ENCODE measurements at places on chromosomes 16 and 17.

DNA sequence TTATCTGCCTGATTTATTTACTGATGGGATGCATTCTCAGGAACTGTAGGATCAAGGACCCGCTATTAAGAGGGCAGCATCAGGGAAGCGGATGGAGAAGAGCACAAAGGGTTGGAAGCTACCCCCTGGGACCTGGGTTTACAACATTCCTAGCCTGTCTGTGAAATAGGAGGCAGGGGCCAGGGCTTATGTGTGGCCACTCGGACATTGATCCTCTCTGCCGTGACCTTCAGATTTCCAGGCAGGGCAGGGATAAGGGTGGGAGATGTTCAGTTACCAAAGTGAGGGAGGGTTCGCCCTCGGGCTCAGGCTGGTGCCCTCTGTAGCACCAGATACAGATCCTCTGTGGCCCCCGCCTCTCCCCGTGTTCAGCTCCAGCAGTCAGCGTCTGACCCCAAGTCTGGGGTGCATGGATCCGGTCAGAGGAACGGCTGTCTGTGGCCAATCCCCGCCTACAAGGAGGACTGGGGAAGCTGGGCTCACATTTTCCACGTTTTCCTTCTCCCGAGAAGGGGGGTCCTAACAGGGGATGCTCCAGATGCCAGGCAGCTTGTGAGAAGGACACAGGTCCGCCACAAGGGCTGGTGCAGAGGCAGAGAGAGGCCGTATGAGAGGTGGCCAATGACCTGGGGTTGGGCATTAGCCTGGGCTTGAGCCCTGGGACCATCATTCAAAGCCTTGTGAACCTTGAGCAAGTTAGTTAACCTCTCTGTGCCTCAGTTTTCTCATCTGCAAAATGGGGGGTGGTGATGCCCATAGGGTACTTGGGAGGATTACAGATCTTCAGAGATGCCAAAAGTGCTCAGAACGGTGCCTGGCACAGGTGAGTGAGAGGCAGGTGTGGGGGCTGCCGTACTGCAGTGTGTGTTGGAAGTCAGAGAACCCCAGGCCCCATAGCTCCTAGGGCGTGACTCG is 48.3 kb downstream of the ATP2C2 start:
- no peak for DNase-seq

DNA sequence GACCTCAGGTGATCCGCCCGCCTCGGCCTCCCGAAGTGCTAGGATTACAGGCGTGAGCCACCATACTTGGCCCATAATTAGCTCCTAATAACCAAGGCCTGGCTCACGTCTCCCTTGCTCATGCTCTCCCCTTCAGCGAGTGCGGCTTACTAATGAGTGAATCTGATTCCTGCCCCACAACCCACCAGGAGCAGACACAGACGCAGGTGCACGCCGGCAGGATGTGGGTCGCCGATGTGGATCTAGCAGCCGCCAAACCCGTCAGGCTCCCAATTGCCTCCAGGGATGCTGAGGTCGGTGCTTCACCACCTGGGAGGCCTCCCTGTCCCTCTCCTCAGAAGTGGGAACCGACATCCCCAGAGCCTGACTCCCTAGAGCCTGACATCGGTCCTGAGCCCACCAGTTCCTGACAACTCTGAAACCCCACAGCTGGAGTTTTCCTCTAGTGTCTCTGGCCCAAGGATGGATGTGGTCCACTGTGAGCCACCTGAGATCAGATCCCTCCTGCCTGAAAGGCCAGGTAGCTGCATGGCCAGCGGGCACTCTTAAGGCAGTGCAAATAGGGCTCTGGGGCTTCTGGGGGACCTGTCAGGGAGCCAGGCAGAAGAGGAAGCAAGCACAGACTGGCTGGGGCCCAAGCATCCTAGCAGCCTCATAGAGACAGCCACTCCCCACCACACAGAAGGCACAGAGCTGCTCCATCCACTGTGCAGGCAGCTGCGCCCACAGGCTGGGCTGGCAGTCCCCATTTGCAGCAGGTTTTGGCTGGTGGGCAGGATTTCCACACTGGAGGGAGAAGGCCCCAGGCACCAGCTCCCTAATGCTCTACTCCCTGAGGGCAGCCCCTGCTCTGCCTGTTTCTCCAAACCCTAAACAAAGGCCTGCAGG is 10.8 kb downstream of the EXOC7 start:
- DNase-seq = no peak

DNA sequence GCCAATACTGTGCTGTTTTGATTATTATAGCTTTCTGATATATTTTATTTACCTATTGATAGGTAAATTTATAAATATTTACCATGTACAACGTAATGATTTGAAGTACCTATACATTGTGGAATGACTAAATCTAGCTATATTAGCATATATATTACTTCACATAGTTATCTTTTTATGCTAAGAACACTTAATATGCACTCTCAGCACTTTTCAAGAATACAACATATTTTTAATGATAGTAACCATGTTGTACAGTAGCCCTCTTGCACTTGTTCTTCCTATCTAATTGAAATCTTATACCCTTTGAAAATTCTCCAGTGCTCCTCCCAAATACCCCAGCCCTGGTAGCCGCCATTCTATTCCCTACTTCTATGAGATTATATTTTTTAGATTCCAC is 604.0 kb upstream of the KIF2B start:
- DNase-seq = no peak

- no peak for DNase-seq
Measured at GRCh38 chr16:85276721-85277120, 164.4 kb upstream of the CIBAR2 start.

GRCh38 chr16:10892782-10893318 is 15.8 kb downstream of the CIITA start:
- no peak for DNase-seq

GRCh38 chr16:81544261-81544660 is 99.7 kb downstream of the CMIP start:
- no peak for DNase-seq

GRCh38 chr16:49513040-49513439 is 139.4 kb downstream of the C16orf78 start:
- DNase-seq = no peak

DNA sequence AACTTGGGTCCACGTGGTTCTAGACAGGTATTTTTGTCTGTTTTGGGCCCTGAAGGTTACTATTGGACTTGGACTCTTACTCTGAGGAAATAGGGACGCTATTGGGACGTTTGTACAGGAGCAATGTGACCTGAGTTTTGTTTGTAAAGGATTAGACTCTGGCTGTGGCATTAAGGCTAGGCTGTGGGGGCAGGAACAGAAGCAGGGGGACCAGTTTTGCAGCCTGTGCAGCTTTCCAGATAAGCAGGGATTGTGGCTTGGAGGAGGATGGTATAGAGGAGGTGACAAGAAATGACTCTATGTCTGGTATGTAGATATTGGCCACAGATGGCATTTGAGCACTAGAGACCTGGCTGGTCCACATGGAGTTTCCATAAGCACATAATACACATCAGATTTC is 12.8 kb downstream of the NOD2 start:
- no peak for DNase-seq

GRCh38 chr16:88750854-88751253 is 34.2 kb downstream of the PIEZO1 start:
- no peak for DNase-seq

GRCh38 chr17:2634361-2634960 is 41.0 kb downstream of the PAFAH1B1 start:
- DNase-seq = no peak

- DNase-seq = no peak
Measured at GRCh38 chr16:23909792-23910418, 74.1 kb downstream of the PRKCB start.

DNA sequence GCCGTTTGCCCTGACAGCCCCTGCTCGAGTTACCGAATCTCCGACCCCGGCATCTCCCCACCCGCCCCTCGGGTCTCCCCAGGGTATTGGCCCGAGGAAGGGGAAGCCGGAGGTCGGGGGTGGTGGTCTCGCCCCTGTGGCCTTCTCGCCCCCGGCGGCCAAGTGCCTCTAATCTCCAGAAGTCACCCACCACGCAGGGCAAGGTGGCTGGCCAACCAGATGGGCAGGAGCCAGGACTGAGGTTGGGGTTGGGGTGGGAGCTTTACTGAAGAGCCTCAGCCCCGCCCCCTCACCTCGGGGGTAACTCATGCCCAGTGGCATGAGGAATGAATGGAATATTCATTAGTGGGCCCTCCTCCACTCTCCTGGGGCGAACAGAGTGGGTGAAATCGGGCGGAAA is 637 bp downstream of the DHRS11 start:
- DNase-seq = no peak
